ENCODE measurements at places on chromosomes 16 and 17.

GRCh38 chr16:11393861-11394592 lies 48.8 kb downstream of the RMI2 start:
- DNase-seq: no peak

DNA sequence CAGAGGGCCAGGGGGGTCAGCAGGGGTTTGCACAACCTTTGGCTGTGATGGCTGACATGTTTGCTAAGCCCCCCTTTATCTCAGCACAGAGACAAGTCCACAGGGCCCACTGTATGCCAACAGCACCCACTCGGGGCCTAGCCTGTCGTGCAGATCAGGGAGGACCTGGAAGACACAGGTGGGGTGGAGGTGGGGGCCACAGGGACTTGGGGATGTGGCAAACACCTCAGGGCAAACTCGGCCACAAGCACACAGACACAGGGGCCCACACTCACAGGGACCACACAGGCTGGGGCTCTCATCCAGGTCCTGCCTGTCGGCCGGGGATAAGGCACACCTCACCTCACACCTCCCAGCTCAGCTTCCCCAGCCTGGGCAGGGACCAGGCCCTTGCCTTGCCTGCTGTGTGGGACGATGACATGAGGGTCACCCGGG lies 87.9 kb downstream of the C16orf78 start:
- DNase-seq: peak; percentile 56

GRCh38 chr17:77420095-77420803 lies 279.5 kb downstream of the SEC14L1 start:
- DNase-seq: no peak

- DNase-seq: no peak
Observed at GRCh38 chr16:67142342-67142741, 8.5 kb downstream of the B3GNT9 start.

- no peak for DNase-seq
Observed at GRCh38 chr17:70446446-70446845, 277.1 kb downstream of the KCNJ2 start.

DNA sequence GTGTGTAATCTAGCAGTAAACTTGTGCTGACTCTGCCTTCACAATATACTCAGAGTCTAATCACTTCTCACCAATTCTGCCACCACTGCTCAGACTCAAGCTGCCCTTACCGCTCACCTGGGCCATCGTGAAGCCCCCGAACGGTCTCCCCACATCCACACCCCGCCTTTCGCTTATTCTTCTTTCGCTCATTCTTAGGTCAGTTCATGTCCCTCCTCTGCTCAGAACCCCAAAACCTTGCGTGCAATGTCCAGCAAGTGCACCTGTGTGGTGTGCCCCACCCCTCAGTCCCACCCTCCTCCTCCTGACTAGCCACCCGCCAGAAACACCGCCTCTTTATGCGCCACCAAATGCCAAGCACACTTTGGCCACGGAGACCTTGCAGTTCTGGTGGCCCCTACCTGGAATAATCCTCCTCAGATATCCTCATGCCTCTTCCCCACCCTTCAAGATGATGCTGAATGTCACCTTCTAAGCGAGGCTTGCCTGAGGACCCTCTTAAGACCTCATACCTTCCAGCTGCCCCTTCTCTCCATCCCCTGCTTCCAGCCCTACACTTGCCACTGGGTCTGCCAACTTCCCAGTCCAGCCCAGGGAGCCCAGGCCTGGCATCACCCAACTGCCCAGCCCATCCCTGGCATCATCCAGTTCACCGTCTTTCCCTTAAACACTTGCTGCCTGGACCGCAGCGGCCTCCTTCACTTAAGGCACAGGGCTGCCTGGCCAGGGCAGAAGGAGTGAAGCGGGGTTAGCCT lies 34.3 kb upstream of the RBFOX3 start:
- DNase-seq: peak; percentile 37

DNA sequence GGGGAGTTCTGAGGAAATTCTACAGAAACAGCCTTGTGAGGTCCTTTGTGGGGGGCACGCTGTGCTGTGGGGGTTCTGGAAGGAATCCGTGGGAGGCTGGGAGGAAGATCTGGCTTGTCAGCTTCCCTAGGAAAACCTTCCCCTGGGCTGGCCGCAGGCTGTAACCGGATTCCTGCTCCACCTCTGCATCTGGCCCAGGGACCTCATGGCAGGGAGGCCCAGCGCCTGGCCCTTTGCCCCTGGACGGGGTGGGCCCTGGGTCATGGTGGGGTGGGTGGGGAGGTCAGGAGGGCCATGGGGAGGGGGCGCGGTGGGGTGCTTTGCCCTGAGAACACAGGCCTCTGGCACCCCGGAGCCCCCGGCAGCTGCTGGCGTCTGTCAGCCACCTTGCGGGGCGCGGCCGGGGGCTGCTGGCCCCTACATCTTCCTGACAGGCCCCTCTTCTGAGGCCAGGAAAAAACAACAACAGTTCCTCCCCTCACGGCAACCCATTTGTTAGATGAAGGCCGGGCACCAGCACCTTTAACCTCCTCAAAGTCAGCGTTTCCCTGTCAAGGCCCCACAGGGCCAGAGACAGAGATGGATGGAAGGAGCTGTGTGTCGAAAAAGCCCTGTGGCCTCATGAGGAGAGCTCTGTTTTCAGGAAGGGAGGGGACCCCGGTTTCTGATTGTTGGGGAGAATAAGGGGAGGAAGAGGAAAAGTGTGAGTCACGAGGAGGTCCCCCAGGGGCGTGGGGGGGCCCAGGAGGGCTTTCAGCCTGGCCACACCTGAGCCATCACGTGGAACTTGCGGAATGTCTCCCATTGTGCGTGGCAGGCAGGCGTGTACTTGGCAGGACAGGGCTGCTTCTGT lies 3.6 kb upstream of the MEOX1 start:
- DNase-seq: no peak

DNA sequence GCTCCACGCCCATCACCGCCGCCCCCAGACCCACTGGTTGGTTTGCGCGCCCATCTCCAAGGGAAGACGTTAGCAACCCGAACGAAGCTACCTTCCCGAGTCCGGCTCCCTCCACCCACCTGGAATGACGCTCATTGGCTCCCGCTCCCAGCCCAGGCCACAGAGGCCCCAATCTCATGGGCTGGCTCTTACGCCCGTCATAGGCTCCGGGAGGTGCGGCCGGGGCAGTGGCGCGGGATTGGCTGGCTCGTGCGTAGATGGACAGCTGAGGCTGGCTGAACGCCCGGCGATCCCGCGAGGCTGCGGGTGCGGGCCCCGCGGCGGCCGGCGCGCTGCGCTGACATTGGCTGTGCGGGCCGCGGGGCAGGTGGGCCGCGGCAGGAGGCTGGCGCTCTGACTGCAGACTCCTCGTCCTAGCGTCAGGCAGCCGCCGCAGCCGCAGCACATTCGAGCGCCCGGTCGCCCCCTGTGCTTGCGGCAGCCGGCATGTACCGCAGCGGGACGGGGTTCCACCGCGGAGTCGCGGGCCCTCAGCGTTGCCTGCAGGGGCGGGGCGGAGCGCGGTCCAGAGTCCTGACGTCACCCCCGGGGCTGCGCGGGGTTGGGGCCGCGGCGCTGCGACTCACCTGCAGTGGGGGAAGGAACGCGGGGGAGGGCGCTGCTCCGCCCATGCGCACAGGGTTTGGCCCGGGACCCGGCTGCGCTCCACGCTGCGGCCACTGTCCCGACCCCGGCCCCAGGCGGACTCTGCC lies 453 bp upstream of the MYH10 start:
- peak; percentile 98 for DNase-seq

DNA sequence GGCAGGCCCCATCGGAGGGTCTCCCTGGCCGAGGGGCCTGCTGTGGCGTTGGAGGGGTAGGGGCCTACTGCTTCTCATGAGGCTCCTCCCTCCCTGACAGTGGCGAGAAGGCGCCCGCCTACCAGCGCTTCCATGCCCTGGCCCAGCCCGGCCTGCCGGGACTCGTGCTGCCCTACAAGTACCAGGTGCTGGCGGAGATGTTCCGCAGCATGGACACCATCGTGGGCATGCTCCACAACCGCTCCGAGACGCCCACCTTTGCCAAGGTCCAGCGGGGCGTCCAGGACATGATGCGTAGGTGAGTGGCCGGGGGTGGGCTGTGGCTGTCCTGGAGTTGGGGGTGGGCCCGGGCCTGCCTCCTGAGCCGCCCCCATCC lies 1.7 kb downstream of the CDT1 start:
- peak; percentile 66 for DNase-seq

- no peak for DNase-seq
Observed at GRCh38 chr17:49989518-49989880, 5.5 kb downstream of the DLX3 start.

DNA sequence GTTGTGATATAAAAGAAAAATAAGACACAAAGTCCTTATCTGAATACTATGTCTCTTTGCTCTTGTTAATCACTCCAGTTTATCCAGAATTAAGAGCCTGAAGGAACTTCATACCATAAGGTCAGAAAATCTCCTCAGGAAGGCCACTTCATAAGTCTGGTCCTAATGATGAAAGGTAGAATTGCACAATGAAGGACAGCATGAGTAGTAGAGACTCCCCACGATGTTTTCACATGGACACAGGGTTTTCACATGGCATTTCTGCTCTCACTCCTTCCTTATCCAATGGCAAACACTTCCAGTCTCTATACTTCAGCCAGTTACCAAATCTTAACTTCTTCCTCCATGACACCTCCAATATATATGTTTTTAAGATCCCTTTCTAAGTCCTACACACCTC lies 10.2 kb upstream of the C17orf78 start:
- no peak for DNase-seq

- peak; percentile 79 for DNase-seq
Observed at GRCh38 chr17:38732376-38733281, 2.5 kb downstream of the CISD3 start.

DNA sequence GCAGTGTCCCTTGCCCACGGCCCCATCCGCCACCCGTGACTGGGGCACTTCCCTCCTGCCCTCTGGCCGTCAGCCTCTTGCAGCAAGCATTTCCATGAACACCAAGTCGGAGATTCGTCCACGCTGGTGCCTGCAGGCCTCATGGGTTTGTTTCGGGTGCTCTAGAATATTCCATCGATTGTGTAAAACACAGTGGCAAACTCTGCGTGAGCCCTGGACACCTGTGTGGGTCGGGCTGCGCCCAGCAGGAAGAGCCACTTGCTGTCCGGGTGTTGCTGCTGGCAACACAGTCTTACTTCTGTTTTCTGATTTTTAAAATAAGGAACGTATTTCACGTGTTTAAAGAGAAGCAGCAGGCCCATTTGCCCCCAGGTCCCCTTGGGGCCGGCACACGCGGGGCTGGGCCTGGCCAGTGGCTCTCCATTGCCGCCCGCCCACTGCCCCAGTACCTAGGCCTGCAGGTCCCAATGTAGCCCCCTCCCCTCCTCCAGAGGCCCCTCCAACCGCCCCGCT lies 10.0 kb downstream of the CYBC1 start:
- no peak for DNase-seq

DNA sequence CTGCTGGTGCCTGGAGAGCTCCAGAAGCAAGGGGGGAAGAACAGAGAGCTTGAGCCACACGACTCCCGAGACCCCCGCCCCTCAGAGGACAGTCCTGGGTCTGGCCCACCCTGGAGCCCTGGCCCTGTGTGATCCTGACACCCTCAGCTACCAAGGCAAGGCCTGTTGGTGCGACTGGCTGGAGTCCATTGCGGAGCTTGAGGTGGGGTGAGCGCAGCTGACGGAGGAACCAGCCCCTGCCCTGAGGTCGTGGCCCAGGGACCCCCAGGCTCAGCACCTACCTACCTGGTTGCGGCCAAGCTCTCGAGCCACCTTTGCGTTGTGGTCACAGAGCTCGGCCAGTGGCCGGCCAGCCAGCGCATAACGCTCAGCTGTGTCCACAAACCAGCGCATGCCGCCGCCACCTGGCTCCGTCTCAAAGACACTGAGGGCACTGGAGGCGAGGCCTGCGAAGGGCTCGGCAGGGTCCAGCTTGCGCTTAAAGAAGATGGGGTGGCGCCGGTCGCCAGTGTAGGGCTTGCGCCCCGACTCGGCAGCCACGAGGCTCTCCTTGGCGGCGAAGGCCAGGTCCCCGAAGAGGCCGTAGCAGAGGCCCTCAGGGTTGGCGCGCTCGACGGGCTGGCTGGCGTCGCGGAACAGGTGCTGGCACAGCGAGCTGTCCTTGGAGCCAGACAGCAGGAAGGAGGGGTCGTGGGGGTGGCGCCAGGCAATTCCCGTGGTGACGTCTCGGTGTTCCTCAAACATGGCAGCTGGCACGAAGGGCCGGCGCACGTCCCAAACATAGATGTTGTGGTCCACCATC lies 2.5 kb upstream of the JMJD8 start:
- no peak for DNase-seq

- no peak for DNase-seq
Observed at GRCh38 chr17:410543-411401, 58.2 kb upstream of the RPH3AL start.

GRCh38 chr17:31394544-31394943 lies 3.1 kb downstream of the RAB11FIP4 start:
- DNase-seq: peak; percentile 63

DNA sequence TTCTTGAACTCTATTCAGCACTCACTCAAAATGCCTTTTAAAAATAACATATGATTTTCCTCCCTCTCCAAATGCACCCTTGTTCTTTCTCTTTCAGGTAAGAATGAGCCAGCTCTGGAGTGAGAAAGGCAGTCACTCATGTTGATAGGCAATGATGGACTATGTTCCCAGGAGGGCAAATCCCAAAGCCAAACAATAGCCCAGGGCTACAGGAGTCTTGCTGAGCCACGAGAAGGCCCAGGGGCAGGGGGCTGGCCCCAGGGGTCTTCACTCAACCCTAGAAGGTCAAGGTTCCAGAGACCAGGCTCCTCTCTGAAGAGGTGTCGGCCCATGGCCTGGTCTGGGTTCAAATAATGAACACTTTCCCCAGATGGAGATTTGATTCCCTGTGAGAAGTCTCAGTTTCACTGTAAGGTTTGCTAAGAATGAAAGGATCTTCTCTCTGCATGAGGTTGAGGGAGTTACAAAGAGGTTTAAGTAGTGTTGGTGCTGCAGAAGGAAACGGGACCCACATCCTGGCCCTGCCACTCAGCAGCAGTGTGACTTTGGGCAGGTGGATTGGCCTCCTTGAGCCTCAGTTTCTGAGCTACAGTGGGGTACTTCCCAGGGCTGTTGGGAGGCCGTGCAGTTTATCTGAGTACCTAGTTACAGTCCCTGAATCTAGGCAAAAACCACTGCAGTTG lies 49.0 kb downstream of the RTN4RL1 start:
- no peak for DNase-seq

- no peak for DNase-seq
Observed at GRCh38 chr17:45063198-45063597, 2.1 kb downstream of the NMT1 start.

DNA sequence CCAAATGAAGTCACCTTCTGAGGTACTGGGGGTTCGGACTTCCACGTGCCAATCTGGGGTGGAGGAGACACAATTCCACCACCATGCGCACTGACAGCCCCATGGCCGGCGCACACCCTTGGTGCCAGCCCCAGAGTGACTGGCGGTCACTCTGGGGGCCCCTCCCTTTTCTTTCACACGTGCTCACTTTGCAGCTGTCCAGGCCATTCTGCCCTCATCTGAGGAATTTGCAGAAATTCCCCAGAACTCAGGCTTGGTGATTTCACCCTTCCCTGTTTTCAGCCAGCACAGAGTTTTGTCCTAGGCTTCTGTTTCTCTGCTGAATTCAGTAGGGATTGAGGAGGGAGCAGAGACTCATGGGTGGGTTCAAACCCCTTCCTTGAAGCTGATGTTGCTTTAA lies 54.8 kb downstream of the CDRT4 start:
- peak; percentile 32 for DNase-seq

Data from tibial artery (tissue), 4 donors.